GM23338 (cell line): ENCODE measurements at places on chromosomes 6 and 20. TPM values are rescaled to one million over a fixed set of nuclear protein-coding genes. Genes with fewer than 3 reads are reported as not detected.

- no peak for DNase-seq
Observed at GRCh38 chr6:2817903-2818443, 23.7 kb downstream of the SERPINB1 start.

Gene MAN1A1
- 7.0 and 8.7 TPM in 2 replicates for total RNA-seq

GRCh38 chr6:11976489-11976888 is 35.6 kb upstream of the HIVEP1 start:
- no peak for DNase-seq

DNA sequence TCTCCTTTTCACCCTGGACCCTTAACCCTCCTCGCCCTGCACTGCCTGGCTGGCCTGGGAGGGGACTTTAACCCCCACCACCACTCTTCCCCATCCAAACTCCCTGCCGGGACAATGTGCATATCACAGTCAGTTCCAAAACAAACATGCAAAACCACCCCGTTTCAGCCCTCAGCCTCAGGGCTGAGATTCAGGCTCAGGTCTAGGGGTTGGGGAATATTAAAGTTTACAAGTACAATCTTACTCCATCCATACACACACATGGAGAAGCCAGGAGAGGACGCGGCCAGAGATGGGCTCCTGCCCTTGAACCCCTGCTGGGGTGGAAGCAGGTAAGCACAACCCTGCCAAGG is 534 bp downstream of the KIAA1755 start:
- peak; percentile 8 for DNase-seq

GRCh38 chr6:119348096-119348747 is 1.3 kb downstream of the MAN1A1 start:
- peak; percentile 29 for DNase-seq

DNA sequence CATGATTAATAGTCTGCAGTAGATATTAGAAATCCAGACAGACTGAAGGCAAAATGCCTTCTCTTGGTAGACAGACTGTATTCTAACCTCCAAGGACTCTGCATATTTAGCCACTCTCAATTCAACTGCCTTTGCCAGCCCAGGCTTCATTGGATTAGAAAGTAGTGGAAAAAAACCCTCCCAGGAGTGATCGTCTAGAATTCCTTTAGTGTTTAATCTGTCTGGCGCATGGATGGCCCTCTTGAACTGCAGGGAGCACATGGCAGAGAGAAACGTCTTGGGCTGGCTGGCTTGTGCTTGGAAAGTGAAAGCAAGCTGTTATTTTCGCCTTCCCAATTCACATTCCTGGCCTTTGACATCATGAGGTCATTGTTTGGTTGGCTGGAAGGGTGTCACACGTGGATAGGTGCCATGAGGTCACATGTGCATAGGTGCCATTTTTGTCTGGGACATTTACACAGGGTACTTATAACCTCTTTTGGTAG is 30.9 kb upstream of the NEDD9 start:
- DNase-seq: no peak

- peak; percentile 87 for DNase-seq
Observed at GRCh38 chr20:51700809-51701285, 67.3 kb downstream of the ATP9A start.

Gene MYMX
- 2.8 TPM in 2 replicates for total RNA-seq
